ENCODE measurements at places on chromosomes 13 and 19. TPM values are rescaled to one million over a fixed set of nuclear protein-coding genes. Genes with fewer than 3 reads are reported as not detected.

S1PR5 gene
- polyA plus RNA-seq: 2.1 TPM

GJB6 gene
- polyA plus RNA-seq: 0.17 TPM

IFNL1 gene
- not detected for polyA plus RNA-seq

SPRED3 gene
- 0.03 TPM for polyA plus RNA-seq

KCNJ14 gene
- polyA plus RNA-seq: 0.26 TPM

ZNF468 gene
- 5.6 TPM for polyA plus RNA-seq

TNFSF13B gene
- polyA plus RNA-seq: 7.7 TPM

UBE2L5 gene
- not detected for polyA plus RNA-seq

CLEC17A gene
- 20.1 TPM for polyA plus RNA-seq

DNA sequence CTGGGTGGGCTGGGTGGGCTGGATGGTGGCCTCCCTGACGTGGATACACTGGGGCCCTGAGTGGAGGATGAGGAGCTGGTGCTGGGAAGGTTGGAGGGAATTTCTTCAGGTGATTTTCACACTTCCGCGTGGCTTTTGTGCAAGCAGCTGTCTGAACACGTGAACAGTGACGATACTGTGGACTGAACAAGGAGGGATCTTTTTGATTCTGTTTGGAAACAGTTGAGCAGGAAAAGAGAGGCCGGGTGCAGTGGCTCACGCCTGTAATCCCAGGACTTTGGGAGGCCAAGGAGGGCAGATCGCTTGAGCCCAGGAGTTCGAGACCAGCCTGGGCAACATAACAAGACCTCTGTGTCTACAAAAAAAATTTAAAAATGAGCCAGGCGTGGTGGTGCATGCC, 9.1 kb upstream of the GTF2F1 start:
- no peaks in the 10 kb centered on the region for H3K36me3 ChIP-seq
- H3K27me3 ChIP-seq: no peaks in the 10 kb centered on the region
- no peak overlapping the region for H3K4me3 ChIP-seq
- no peaks in the 10 kb centered on the region for H3K4me1 ChIP-seq

DNA sequence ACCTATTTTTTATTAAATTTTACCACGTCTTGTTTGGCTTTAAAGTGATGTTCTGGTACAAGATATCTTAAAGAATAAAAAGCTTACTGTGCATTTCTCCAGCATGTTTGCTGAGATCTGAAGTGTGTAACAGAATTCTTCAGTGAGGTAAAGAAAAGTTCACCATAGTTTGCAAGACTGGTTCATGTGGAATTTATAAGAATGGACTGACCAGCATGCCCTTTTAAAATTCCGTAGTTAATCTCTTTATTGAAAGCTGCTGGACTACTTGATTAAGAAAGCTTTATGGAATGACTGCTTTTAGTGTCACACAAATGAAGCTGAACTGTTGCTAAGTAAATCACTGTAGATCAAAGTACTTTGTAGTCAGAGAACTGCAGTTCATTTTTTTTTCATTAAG, 119.2 kb downstream of the GPC6 start:
- H3K27me3 ChIP-seq: no peaks in the 10 kb centered on the region
- no peak for DNase-seq
- H3K36me3 ChIP-seq: no peaks in the 10 kb centered on the region
- no peak overlapping the region for H3K27ac ChIP-seq

GRCh38 chr19:6632002-6632621, 37.8 kb downstream of the TNFSF14 start:
- no peak for DNase-seq
- peaks cover 14% of the 10 kb centered on the region for H3K4me1 ChIP-seq
- H3K4me3 ChIP-seq: no peak overlapping the region
- H3K36me3 ChIP-seq: no peaks in the 10 kb centered on the region
- no peak overlapping the region for H3K27ac ChIP-seq

DNA sequence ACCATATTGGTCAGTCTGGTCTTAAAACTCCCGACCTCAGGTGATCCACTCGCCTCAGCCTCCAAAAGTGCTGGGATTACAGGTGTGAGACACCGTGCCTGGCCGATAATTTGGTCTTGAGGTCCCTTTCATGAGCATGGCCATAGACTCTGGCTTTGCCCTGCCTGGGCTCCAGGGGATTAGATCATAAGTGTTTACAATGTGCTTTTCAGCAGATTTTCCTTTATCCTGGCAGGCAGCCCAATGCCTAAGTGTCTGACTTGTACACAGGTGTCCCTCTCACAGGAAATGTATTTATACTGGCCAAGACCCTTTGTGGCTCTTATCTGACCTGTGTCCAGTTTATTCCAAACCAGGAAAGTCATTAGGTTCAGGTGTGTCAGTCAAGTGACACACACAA, 15.9 kb downstream of the BCAM start:
- DNase-seq: no peak
- H3K36me3 ChIP-seq: no peaks in the 10 kb centered on the region
- H3K4me3 ChIP-seq: no peak overlapping the region
- H3K27ac ChIP-seq: no peak overlapping the region

- H3K27me3 ChIP-seq: no peaks in the 10 kb centered on the region
- H3K27ac ChIP-seq: no peak overlapping the region
- H3K36me3 ChIP-seq: peaks cover 6% of the 10 kb centered on the region
Observed at GRCh38 chr19:17103177-17103576, 27.6 kb downstream of the MYO9B start.

- no peak for DNase-seq
- no peak overlapping the region for H3K4me3 ChIP-seq
- no peak overlapping the region for H3K27ac ChIP-seq
Observed at GRCh38 chr19:1783874-1784273, 28.2 kb downstream of the ATP8B3 start.

DNA sequence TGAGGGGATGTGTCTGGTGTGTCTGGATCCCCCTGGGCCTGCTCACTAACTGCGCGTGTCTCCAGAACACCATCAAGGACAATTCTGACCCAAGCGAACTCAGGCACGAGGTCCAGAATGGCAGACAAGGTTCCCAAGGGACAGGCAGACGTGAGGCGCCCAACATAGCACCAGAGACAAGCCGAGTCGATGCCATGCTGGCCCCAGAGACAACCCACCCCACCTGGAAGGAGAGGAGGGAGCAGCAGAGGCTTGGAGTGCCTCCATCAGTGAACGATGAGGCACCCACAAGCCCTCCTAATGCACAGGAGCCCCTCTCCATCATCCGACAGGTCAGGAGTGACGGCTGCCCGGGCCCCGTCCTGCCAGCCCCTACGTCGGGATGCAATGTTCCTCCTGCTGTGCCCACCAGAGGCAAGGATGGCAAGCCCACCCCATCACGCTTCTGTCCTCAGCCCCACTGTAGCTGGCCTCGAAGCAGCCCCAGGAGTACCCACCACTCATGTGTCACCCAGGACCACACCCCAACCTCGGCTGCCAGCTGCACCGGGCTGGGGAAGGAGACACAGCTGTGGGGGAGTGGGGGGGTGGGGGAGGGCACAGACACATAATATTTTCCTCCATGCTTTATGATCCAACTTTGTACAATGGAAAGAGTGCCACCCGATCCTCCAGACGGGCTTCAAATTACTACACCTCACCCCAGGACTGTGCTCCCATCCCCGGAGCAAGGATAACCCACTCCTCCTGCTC, 11.8 kb downstream of the AP3D1 start:
- no peak overlapping the region for H3K4me3 ChIP-seq
- peaks cover 50% of the 10 kb centered on the region for H3K36me3 ChIP-seq
- H3K27ac ChIP-seq: no peak overlapping the region
- H3K4me1 ChIP-seq: no peaks in the 10 kb centered on the region

- peak; percentile 84 for DNase-seq
- H3K27ac ChIP-seq: peak overlapping the region; percentile 70
- H3K4me3 ChIP-seq: no peak overlapping the region
- peaks cover 9% of the 10 kb centered on the region for H3K4me1 ChIP-seq
Observed at GRCh38 chr19:12913851-12914690, 5.0 kb downstream of the SYCE2 start.

GRCh38 chr13:77989281-77989680, 70.7 kb upstream of the EDNRB start:
- no peak overlapping the region for H3K27ac ChIP-seq
- H3K27me3 ChIP-seq: no peaks in the 10 kb centered on the region
- H3K4me1 ChIP-seq: no peaks in the 10 kb centered on the region
- H3K4me3 ChIP-seq: no peak overlapping the region

DNA sequence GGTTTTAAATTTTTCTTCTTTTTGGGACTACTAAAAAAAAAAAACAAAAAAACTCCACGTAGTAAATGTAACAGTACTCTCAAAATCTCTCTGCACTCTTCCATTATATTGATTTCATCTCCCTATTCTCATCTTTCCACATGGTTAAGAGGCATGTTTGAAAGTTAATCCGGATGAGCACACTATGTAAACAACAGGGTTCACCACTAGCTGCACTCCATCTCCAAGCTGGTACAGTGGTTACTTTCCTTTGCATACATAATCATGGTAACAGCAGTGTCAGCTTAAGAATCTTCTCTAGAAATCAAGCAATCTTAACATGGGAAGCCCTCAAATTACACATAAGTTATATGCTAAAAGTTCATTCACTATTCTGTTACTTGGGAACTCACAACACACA, 92.6 kb downstream of the MIPEP start:
- H3K27me3 ChIP-seq: no peaks in the 10 kb centered on the region
- peaks cover 31% of the 10 kb centered on the region for H3K36me3 ChIP-seq
- no peak overlapping the region for H3K27ac ChIP-seq
- H3K4me3 ChIP-seq: no peak overlapping the region
- no peak for DNase-seq

- H3K4me1 ChIP-seq: peaks cover 11% of the 10 kb centered on the region
- no peak for DNase-seq
- no peaks in the 10 kb centered on the region for H3K36me3 ChIP-seq
- H3K4me3 ChIP-seq: no peak overlapping the region
Observed at GRCh38 chr13:103275722-103276121, 209.5 kb upstream of the SLC10A2 start.

DNA sequence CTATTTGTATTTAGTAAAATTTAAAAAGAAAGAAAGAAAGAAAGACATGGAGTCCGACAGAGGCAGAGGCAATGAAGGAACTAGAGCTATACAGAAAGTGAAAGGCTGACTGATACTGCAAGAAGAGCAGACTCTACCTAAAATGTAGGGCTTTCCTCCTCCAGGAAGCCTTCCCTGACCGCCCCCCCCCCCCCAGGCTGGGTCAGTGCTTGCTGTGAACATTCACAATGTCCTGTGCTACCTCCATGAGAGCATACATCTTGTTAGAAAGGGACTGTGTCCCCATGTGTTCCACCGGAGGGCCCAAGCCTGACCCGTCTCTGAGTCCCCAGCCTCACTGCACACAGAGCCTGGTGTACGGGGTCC, 5.7 kb upstream of the CA11 start:
- H3K4me1 ChIP-seq: peaks cover 48% of the 10 kb centered on the region
- H3K27ac ChIP-seq: no peak overlapping the region
- H3K4me3 ChIP-seq: no peak overlapping the region

DNA sequence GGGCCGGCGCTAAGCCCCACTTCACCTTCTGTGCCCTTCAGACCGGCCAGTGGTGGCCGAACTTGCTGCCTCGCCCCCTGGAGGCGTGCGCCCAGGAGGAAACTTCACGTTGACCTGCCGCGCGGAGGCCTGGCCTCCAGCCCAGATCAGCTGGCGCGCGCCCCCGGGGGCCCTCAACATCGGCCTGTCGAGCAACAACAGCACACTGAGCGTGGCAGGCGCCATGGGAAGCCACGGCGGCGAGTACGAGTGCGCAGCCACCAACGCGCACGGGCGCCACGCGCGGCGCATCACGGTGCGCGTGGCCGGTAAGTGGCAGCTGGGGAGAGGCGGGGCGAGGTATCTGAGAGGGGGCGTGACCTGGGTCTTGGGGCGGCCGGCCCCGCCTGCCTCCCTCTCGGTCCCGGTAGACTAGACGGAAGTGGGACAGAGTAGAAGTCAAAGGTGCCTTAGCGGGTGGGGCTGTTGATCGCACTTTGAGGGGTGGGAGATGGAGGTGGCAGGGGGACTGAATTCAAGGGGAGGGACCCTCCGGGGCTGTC, 5.6 kb downstream of the ICAM5 start:
- peaks cover 42% of the 10 kb centered on the region for H3K4me1 ChIP-seq
- H3K27me3 ChIP-seq: peaks cover 85% of the 10 kb centered on the region
- H3K4me3 ChIP-seq: peak overlapping the region; percentile 37
- peak; percentile 92 for DNase-seq
- H3K27ac ChIP-seq: peak overlapping the region; percentile 45
- no peaks in the 10 kb centered on the region for H3K36me3 ChIP-seq

- no peak for DNase-seq
- H3K36me3 ChIP-seq: no peaks in the 10 kb centered on the region
- peak overlapping the region; percentile 95 for H3K27ac ChIP-seq
- H3K27me3 ChIP-seq: no peaks in the 10 kb centered on the region
- H3K4me1 ChIP-seq: peaks cover 13% of the 10 kb centered on the region
Observed at GRCh38 chr13:21175656-21176214, 617 bp downstream of the SKA3 start.

- H3K36me3 ChIP-seq: no peaks in the 10 kb centered on the region
- no peak for DNase-seq
- no peaks in the 10 kb centered on the region for H3K27me3 ChIP-seq
- H3K4me1 ChIP-seq: peaks cover 64% of the 10 kb centered on the region
Observed at GRCh38 chr13:51619614-51620013, 35.4 kb downstream of the WDFY2 start.

DNA sequence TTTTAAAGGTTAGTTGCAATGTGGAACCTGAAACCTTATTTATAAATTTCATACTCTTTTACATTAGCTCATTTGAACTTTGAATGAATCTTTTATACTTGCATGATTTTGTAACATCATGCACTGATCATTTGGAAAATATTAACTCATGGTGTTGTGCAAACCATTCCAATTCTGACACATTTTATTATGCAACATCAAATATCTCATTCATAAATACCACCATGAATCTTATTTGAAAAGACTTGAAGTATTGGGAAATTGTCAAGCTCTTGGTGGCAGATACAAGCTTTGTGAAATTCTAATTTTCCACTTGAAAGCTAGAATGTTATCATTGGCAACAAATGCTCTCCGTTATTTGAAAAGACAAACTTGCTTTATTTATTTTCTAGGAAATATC, 379.9 kb upstream of the PCDH20 start:
- H3K27ac ChIP-seq: no peak overlapping the region
- H3K4me1 ChIP-seq: no peaks in the 10 kb centered on the region
- no peak for DNase-seq
- no peaks in the 10 kb centered on the region for H3K36me3 ChIP-seq
- no peaks in the 10 kb centered on the region for H3K27me3 ChIP-seq

DNA sequence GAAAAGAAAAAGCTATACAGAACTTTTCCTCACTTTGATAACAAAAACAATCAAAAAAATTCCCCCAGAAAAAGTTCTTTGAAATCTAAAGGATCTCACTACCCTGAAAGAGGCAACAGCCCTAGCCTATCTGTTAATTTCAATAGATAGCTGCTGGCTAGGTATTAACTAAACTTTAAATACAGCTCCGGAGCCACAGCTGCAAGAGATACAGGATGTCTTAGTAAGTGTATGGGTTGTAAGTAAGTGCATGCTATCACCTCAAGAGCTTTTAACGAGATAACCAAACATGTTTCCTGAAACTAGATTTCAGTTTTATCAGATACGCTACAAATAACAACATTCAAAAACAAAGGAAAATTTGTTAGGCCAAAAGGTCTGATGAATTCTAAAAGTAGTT, 148.4 kb downstream of the KLF12 start:
- H3K4me3 ChIP-seq: no peak overlapping the region
- no peaks in the 10 kb centered on the region for H3K27me3 ChIP-seq
- H3K36me3 ChIP-seq: peaks cover 6% of the 10 kb centered on the region
- no peak for DNase-seq
- no peak overlapping the region for H3K27ac ChIP-seq
